ENCODE measurements at places on chromosomes 6 and 20. TPM values are rescaled to one million over a fixed set of nuclear protein-coding genes. Genes with fewer than 3 reads are reported as not detected.

Gene PFDN4
- total RNA-seq = 149 TPM

Gene MEI4
- total RNA-seq = 0.08 TPM

DNA sequence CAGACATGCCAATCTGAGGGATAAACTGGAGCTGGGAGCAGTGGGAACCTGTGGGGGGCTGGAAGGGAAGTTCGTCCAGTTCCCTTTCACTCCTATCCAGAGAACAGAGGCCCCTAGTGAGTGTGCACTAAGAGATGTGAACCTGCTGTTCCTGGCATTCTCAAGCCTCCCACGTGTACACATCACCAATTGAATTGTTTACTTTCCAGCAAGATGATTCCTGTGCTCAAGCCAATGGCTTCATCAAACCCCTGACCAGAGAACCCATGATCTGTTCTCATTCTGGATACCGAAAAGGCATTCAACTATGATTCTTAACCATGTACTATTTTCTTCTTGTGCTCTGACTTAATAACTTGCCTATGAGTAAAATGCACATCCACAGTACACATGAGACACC lies 10.2 kb upstream of the SLC22A3 start:
- DNase-seq = no peak

DNA sequence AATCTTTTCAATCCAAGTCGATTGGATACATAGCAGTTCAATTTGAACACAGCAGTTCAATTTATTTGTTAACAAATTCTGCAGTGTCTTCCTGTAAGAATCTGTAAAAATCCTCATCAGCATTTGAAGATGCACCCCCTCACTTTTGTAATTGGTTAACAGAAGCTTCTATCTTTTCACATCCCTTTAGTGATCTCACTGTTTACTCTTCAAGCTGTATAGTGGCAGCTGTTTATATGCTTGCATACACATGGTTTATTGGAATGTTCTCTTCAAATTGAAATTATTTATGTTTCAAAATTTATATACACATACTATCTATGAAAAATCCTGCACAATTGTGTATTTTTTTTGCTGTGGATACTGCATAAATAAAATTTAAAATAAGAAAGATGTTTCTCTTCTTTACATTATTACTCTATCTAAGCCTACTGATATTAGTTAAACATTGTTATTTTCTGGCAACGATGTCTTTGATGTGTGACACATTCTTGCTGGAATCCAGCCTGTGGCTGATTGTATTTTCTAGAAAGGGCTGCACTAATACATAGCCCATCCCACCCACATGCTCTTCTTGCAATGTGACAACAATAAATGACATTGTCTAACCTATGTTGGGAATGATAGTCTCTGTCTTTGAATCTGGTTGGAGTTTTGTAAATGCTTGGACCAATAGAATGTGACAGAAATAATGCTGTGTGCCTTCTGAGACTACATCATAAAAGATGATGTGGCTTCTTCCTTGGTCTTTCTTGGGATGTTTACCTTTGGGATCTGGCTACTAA lies 573.0 kb downstream of the CD109 start:
- peak; percentile 38 for DNase-seq

DNA sequence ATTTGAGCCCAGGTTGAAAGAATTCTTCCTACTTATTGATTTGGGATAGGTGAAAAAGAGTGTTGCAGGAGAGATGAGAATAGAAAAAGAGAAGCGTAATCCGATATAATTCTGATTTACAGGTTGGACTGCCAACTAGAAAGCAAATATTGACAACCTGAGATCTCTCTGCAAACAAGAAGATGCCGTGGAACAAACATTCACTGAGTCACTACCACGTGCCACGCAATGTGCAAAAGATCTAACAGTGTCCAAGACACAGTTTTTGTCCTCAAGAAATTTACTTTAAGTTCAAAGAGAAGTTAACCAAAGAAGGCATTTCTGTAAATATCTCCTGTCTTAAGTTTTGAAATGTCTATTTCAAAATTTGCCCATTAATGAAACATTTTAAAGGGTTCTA lies 578.0 kb upstream of the ARID1B start:
- DNase-seq = no peak
